Ascending aorta (tissue), 2 donors: ENCODE measurements at places on chromosomes 5 and 9. TPM values are rescaled to one million over a fixed set of nuclear protein-coding genes. Genes with fewer than 3 reads are reported as not detected.

The CCDC192 gene
- not detected for total RNA-seq

The SLC34A1 gene
- not detected for total RNA-seq

The LCN2 gene
- total RNA-seq, result not detected

The RORB gene
- total RNA-seq, result 0.21 TPM

The SMIM33 gene
- total RNA-seq, result not detected

The MEIKIN gene
- not detected for total RNA-seq

The ACOT12 gene
- total RNA-seq, result not detected

The RAI14 gene
- 134 TPM for total RNA-seq

The PCDHB15 gene
- 2.9 TPM for total RNA-seq

The KCNT1 gene
- total RNA-seq, result not detected

The OR13C2 gene
- total RNA-seq, result not detected

The MSMP gene
- total RNA-seq, result not detected

The HTR4 gene
- 0.21 TPM for total RNA-seq

DNA sequence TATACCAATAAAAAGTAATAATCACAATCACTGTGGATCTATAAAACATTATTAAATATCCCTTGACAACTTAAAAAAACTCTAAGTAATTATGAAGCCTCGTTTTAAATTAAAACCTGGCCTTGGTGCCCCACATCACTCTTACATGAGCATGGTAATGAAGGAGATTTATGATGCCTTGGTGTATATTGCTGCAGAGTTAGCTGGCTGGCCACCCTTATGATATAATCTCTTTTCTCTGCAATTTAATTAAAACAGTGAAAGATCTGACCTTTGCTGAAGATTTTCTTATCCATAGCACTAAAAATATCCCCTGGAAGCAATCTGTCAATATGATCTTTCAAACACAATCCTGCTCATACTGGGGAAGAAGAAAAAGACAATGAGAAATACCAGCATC lies 48.8 kb upstream of the PCSK1 start:
- no peak for DNase-seq
- H3K36me3 ChIP-seq, result no peaks in the 10 kb centered on the region
- H3K27ac ChIP-seq, result no peak overlapping the region

GRCh38 chr5:100423330-100423729 lies 111.8 kb upstream of the FAM174A start:
- H3K4me3 ChIP-seq, result no peak overlapping the region
- DNase-seq, result no peak
- H3K27me3 ChIP-seq, result no peaks in the 10 kb centered on the region

- H3K27me3 ChIP-seq, result no peaks in the 10 kb centered on the region
- H3K27ac ChIP-seq, result no peak overlapping the region
- no peak for DNase-seq
Observed at GRCh38 chr5:116454417-116454927, 120.2 kb downstream of the SEMA6A start.

DNA sequence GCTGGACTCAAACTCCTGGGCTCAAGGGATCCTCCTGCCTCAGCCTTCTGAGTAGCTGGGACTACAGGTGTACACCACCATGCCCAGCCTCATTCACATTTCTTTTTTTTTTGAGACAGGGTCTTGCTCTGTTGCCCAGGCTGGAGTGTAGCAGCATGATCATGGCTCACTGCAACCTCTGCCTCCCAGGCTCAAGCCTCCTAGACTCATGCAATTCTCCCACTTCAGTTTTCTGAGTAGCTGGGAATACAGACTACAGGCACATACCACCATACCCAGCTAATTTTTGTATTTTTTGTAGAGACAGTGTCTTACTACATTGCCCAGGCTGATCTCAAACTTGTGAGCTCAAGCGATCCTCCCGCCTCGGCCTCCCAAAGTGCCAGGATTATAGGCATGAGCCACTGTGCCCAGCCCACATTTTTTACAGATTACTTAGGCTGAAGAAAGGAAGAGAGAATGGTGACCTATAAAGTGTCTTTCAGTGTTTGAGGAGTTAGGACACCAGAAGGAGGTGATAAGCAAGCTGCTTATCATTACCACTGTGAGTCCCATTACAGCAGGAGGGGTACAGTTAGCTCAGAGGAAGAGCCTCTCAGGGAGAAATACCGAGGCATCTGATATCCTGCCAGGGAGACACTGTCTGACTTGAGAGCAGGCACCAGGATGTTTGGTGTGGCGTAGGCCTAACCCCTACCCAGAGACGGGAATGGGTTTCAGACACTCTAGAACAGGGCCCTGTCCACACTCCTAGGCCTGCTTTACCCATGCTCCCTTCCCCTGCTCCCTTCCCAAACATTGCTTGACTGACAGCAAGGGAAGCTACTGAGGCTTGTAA lies 9.7 kb downstream of the FAXDC2 start:
- H3K27me3 ChIP-seq, result no peaks in the 10 kb centered on the region
- H3K4me1 ChIP-seq, result peaks cover 7% of the 10 kb centered on the region
- DNase-seq, result no peak
- no peak overlapping the region for H3K4me3 ChIP-seq
- peak overlapping the region; percentile 25 for H3K27ac ChIP-seq

DNA sequence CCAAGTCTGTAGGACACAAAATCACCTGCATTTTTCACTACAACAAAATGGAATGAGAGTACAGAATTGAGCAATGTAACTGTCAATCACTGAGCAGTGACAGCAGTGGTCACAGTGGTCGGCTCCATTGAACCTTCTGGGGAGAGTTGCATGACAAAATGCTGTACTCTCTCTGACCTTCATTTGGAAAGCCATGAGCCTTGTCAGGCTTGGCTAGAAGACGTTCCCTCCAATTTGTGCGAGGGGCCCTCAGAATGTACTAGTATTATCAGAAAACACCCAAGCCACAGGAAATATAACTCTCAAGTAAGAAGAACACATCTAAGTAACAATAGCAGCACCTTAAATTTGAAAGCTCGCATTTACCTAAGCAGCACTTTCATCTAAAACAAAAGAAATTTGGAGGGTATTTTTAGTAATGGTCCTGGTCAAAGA lies 425.6 kb upstream of the MEF2C start:
- DNase-seq, result no peak
- no peaks in the 10 kb centered on the region for H3K27me3 ChIP-seq
- no peak overlapping the region for H3K27ac ChIP-seq
- H3K4me1 ChIP-seq, result no peaks in the 10 kb centered on the region

DNA sequence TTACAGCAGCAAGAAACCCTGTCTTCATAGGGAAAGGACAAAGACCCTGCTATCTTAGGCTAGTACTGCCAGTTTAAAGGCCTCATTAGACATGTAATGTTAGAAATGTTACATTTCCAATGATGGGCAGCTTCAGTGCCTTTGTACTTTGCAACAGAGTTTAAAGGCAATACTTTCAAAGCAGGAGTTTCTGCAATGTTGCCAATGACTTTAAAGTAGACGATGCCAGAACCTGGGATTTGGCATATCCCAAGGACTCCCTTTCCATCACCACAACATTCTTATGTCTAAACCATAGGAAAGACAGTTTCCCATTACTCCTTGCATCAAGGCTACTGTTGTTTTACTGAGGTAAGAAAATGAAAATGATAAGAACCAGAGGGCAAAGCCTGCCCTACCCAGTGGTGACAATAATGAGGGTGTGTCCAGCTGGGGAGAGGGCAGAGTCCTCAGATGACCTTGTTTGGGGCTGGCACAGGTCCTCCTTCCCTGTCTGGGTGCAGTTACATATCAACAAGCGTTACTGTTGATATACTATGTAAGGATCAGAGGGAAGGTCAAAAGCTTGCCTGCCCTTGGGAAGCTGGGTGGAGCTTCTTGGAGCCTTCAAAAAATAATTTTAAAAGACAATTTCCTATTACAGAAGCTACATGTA lies 27.5 kb upstream of the MLANA start:
- no peaks in the 10 kb centered on the region for H3K4me1 ChIP-seq
- DNase-seq, result no peak
- H3K36me3 ChIP-seq, result no peaks in the 10 kb centered on the region
- no peaks in the 10 kb centered on the region for H3K27me3 ChIP-seq
- no peak overlapping the region for H3K4me3 ChIP-seq

DNA sequence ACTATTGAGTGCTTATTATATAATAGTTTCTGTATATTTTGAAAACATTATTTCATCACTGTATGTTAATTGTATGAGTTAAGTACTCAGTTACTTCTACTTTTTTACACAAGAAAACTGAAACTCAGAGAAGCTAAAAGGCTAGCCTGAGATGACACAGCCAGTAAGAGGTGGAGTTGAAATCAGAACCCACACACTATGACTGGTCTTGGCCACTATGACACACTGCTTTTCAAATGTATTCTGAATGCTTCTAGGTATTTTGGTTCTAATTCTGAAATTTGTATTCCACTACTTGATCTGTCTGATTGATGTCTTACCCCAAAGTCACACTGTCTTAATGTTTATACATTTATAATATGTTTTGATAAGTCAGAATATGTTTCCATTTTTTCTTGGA lies 181.8 kb downstream of the ZDHHC21 start:
- no peak overlapping the region for H3K27ac ChIP-seq
- no peaks in the 10 kb centered on the region for H3K4me1 ChIP-seq
- no peak overlapping the region for H3K4me3 ChIP-seq
- no peaks in the 10 kb centered on the region for H3K36me3 ChIP-seq
- no peaks in the 10 kb centered on the region for H3K27me3 ChIP-seq
- no peak for DNase-seq

DNA sequence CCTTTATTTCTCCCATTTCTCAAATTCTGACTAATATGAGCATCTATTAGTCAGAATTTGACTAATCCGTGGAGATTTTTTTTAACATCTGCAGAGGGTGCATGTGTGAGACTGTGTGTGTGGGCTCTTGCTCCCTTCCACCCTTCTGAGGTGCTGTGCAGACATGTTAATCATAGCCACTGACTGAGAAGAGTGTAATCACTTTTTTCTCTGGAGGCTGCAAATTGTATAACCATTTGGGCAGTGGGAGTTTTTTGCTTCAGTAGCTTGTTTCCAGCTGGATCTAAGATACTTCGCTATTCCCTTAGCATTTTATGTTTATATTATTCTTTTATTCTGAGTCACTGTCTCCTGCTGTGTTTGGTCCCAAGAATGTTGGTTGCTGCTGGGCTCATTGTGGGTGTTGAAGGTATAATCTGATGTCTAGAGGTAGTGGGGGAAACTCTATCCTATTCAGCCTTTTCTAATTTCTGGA lies 66.2 kb downstream of the ARHGEF28 start:
- H3K27ac ChIP-seq, result no peak overlapping the region
- peaks cover 14% of the 10 kb centered on the region for H3K4me1 ChIP-seq
- H3K27me3 ChIP-seq, result no peaks in the 10 kb centered on the region
- H3K4me3 ChIP-seq, result no peak overlapping the region

- H3K4me1 ChIP-seq, result no peaks in the 10 kb centered on the region
- H3K4me3 ChIP-seq, result no peak overlapping the region
- DNase-seq, result no peak
- no peak overlapping the region for H3K27ac ChIP-seq
- H3K36me3 ChIP-seq, result no peaks in the 10 kb centered on the region
Observed at GRCh38 chr5:65108786-65109743, 340.3 kb downstream of the CWC27 start.

- H3K27me3 ChIP-seq, result no peaks in the 10 kb centered on the region
- H3K4me3 ChIP-seq, result no peak overlapping the region
- H3K27ac ChIP-seq, result no peak overlapping the region
- peaks cover 4% of the 10 kb centered on the region for H3K4me1 ChIP-seq
- H3K36me3 ChIP-seq, result no peaks in the 10 kb centered on the region
Observed at GRCh38 chr5:169258372-169259000, 42.5 kb downstream of the SLIT3 start.

DNA sequence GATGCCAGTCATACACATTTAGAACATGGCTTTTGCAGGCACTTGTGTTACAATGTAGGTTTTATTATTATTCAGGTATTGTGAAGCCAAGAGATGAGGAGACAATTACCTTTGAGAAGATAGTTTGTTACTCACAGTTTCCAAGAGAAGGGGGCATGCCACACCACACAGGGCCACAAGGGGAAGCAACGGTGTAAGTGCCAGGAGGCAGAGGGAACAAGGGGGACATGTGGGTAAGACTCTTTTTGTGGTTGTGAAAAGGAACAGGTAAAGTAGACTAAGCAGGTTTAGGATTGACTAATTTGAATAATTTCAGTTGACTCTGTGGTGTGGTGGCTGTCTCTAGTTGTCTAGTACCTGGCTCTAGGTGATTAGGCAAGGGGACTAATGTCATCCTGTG lies 191.2 kb downstream of the TRPM6 start:
- H3K27ac ChIP-seq, result no peak overlapping the region
- no peaks in the 10 kb centered on the region for H3K36me3 ChIP-seq
- H3K4me1 ChIP-seq, result no peaks in the 10 kb centered on the region
- no peaks in the 10 kb centered on the region for H3K27me3 ChIP-seq
- H3K4me3 ChIP-seq, result no peak overlapping the region

GRCh38 chr5:35306716-35307365 lies 76.6 kb upstream of the PRLR start:
- no peaks in the 10 kb centered on the region for H3K4me1 ChIP-seq
- H3K4me3 ChIP-seq, result no peak overlapping the region
- no peak overlapping the region for H3K27ac ChIP-seq
- no peaks in the 10 kb centered on the region for H3K36me3 ChIP-seq
- no peak for DNase-seq
- H3K27me3 ChIP-seq, result no peaks in the 10 kb centered on the region

- no peak overlapping the region for H3K27ac ChIP-seq
- H3K27me3 ChIP-seq, result no peaks in the 10 kb centered on the region
Observed at GRCh38 chr5:99004960-99005359, 76.2 kb upstream of the CHD1 start.

GRCh38 chr5:43415935-43416802 lies 4.0 kb upstream of the CCL28 start:
- H3K4me3 ChIP-seq, result no peak overlapping the region
- no peak overlapping the region for H3K27ac ChIP-seq
- H3K36me3 ChIP-seq, result no peaks in the 10 kb centered on the region

DNA sequence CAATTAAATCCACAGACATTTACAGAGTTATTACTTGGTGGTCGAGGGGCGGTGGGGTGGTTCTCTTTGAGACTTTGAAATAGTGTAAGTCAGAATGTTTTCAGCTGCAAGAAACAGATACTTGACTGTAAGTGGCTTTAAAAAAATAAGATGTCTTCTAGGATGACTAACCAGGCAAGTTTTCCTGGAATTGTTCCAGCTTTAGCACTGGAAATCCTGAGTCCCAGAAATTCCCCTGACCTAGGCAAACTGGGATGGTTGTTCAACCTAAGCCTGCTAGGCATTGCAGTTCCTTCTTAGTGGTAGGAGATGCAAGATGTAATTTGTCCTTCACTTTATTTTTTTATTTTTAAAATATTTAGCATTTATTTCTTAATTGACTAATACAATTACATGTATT lies 169.5 kb upstream of the POC5 start:
- no peak overlapping the region for H3K27ac ChIP-seq
- no peaks in the 10 kb centered on the region for H3K4me1 ChIP-seq

GRCh38 chr9:92973700-92974099 lies 26.4 kb downstream of the FGD3 start:
- no peaks in the 10 kb centered on the region for H3K4me1 ChIP-seq
- H3K36me3 ChIP-seq, result no peaks in the 10 kb centered on the region
- DNase-seq, result no peak
- no peak overlapping the region for H3K27ac ChIP-seq
- H3K27me3 ChIP-seq, result no peaks in the 10 kb centered on the region

- no peaks in the 10 kb centered on the region for H3K4me1 ChIP-seq
- no peak for DNase-seq
- peaks cover 6% of the 10 kb centered on the region for H3K36me3 ChIP-seq
- no peak overlapping the region for H3K4me3 ChIP-seq
- no peak overlapping the region for H3K27ac ChIP-seq
- no peaks in the 10 kb centered on the region for H3K27me3 ChIP-seq
Observed at GRCh38 chr5:157306692-157307471, 41.0 kb downstream of the CYFIP2 start.

- no peaks in the 10 kb centered on the region for H3K4me1 ChIP-seq
- no peak overlapping the region for H3K4me3 ChIP-seq
- no peaks in the 10 kb centered on the region for H3K36me3 ChIP-seq
- DNase-seq, result no peak
Observed at GRCh38 chr9:85045271-85045670, 375.7 kb downstream of the NTRK2 start.

GRCh38 chr5:52760695-52761366 lies 26.9 kb upstream of the ITGA1 start:
- no peak for DNase-seq
- no peaks in the 10 kb centered on the region for H3K27me3 ChIP-seq
- H3K27ac ChIP-seq, result no peak overlapping the region
- no peaks in the 10 kb centered on the region for H3K36me3 ChIP-seq
